ENCODE measurements at places on chromosomes 2 and 18.

- DNase-seq = no peak
These were observed 140.3 kb downstream of the TCF4 start for GRCh38 chr18:55447672-55448018.

DNA sequence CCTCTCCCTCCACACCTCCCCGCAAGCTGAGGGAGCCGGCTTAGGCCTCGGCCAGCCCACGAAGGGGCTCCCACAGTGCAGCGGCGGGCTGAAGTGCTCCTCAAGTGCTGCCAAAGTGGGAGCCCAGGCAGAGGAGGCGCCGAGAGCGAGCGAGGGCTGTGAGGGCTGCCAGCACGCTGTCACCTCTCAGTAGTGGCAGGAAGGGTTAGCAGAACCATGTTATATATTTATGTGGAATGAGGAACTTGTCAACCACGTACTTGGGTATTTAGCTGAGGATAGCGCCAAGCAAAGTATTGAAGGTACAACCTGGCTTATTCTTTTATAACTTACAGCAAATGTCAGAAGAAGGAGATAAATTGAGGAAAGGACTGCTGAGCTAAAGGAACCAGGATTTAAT lies 144.1 kb upstream of the MGAT5 start:
- DNase-seq = no peak

- DNase-seq = no peak
These were observed 6.9 kb downstream of the SLC4A3 start for GRCh38 chr2:219634171-219634940.

GRCh38 chr18:66722671-66723070 lies 118.8 kb upstream of the CDH19 start:
- DNase-seq = no peak

GRCh38 chr18:38940475-38940862 lies 1374.9 kb upstream of the CELF4 start:
- no peak for DNase-seq

DNA sequence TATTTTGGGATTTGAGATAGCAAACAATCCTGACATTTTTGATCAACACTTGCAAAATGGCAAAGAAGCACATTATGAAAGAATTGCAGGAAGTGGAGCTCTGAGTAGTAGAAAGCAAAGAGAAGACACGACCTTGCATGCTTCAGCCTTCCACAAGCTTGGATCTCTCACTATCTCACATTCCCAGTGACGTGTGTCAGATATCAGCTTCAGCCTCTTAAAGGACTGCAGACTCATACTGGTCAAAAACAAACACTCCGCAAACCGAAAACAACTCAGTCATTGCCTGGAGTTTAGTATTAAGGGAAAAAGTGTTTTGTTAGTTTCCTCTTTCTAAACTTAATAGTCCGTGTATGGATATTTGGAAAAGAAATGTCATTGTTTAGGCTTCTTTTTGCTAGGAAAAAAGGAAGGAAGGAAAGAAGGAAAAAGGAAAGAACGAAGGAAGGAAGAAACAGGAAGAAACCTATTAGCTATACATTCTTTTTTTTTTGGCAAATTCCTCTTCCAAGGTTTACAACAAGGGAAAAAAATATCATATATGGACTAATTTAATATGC lies 32.6 kb upstream of the SLC40A1 start:
- peak; percentile 75 for DNase-seq

- DNase-seq = no peak
These were observed 106.7 kb upstream of the CHAC2 start for GRCh38 chr2:53660886-53661285.

DNA sequence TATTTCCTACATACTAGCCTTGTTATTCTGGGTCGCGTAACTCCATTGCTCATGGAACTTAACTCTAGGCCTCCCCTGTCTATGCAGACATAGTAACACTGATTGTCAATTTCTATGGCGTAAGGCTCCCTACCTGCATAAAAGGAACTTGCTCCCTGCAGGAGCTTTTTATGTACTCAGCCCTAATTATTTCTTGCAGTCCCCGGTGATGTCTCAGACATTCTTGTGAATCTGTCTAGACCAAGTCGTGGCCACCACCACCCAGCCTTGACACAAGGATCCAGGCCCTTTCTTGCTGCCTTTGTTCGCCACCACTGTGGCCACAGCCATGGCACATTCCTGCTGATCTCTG lies 189.5 kb upstream of the CTAGE1 start:
- no peak for DNase-seq

- DNase-seq = no peak
These were observed 2.3 kb downstream of the IL18R1 start for GRCh38 chr2:102357937-102358336.

- no peak for DNase-seq
These were observed 9.4 kb downstream of the RNU2-63P start for GRCh38 chr2:88006912-88007439.

GRCh38 chr2:44596537-44597320 lies 235.0 kb downstream of the CAMKMT start:
- DNase-seq = no peak

- DNase-seq = no peak
These were observed 178.4 kb downstream of the BCL2 start for GRCh38 chr18:63140997-63141777.

- DNase-seq = no peak
These were observed 203.7 kb downstream of the KLHL29 start for GRCh38 chr2:23588508-23589201.

DNA sequence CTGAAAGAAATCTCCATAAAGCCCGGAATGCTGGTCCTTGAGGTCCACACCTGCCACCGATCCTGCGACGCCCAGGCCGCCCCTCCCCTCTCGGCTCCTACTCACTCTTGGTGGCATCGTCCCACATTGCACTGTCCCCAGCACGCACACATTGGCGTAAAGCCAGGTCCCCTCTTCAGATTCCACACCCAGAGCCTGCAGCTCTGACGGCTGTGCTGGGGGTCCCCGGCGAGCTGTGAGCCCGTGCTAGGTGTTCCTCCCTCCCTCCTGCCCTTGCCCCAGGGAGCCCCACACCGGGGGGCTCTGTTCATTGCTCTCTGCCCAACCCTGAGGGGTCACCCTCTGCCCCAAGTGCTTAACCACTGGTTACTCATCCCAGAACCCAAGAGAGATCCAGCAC lies 8.5 kb downstream of the TPO start:
- DNase-seq = no peak

GRCh38 chr2:236872981-236873380 lies 212.7 kb upstream of the COPS8 start:
- no peak for DNase-seq

DNA sequence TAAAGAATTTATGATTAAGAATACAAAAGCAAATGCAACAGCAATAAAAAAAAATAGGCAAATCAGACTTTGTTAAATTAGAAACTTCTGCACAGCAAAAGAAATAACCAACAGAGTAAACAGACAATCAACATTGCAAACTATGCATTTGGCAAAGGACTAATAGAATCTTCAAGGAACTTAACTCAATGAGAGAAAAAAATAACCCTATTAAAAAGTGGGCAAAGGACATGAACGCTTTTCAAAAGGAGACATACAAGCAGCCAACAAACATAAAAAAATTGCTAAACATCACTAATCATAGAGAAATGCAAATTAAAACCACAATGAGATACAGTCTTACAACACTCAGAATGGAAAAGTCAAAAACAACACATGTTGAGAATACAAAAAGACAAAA lies 166.0 kb upstream of the DSEL start:
- no peak for DNase-seq

DNA sequence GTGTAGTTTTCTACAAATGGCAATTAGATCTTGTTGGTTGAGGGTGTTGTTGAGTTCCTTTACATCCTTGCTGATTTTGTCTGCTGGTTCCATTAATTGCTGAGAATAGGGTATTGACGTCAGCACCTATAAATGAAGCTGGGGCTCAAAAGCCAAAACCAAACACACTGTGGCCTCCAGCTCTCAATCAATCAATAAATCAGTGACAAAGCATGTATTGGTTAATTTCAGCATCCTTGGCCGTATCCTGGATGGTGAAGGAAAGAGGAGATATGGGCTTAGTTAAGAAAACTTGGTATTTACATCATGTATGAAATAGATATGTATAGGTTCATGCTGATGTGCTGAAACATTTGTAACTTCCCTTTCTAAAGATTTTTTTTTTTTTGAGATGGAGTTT lies 13.2 kb upstream of the APOB start:
- DNase-seq = no peak

All from ACHN (cell line).